ENCODE measurements at places on chromosomes 16 and 17.

DNA sequence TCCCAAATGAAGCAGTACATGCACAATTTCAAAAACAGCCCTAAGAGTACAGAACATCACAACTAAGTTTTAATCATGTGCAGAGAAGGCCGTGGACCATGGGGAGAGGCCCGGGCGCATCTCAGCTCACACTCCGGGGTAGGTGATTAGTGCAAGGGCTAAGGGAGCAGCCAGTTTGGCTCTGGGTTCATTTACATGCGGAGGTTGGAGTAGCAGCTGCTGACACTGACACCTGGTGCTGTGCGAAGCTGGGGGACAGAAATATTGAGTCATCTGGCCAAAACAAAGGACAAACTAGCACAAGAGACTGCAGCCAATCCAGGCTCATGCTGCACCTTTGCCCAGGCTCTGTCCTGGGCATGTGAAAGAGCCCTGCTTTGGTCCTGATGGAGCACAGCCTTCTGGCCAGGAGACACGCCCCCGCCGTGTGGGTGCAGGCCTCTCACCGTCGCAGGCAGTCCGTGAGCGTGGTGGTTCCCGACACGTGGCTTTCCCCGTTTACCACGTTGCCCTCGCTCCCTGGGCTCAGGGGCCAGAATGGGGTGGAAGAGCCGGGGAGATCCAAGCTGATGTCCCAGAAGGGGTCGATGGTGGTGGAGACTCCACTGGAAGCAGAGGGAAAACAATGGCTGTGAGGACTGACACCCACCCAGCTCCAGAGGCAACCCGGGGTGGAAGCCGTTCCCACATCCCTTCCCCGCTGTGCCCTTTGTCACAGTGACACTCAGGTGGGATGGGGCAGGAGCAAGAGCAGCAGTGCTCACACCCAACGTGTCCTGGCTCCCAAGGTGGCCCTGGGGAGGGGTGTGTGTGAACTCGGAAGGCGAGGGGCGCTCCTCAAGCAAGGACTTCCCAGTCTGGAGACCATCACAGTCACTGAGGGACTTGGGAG is 31.9 kb downstream of the USP22 start:
- no peak for DNase-seq

DNA sequence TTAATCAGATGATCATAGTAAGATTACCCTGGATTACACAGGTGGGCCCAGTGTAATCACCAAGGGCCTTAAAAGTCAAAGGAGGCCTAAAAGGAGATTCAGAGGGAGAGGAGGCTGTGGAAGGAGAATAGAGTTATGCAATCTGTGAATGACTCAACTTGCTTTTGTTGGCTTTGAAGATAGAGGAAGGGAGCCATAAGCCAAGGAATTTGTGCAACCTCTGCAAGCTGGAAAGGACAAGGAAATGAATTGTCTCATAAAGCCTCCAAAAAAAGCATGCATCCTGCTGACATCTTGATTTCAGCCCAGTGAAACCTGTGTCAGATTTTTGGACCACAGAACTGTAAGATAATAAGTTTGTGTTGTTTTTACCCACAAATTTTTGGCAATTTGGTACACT is 109.6 kb downstream of the CNTNAP4 start:
- peak; percentile 53 for DNase-seq

DNA sequence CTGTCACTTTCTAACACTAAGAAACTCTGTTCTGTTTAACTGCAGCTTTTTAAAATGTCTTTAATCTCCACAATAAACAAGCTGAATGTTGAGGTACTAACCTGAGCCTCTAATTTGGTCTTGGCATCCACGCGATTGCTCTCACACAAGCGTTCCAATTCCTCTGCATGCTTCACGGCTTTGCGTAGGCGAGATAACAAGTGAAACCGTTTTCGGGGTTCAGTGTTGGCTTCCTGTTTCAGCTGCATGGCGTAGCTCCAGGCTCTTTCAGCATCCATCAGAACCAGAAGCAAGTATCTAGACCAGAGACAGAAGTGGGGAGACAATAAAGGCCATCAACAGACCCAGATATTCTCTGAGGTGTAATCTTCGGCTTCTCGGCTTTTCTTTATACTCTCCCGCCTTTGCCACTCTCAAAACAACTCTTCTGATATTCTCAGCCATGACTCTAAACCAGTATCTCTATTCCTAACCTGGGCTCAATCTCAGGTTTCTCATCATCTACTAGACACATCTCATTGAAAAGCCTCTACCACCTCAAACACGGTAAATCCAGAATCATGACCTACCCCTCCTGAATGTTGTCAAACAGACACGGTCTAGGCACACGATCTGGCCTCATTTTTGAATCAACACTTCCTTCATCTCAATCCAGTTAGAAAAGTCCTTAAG is 8.3 kb downstream of the SRP68 start:
- no peak for DNase-seq

DNA sequence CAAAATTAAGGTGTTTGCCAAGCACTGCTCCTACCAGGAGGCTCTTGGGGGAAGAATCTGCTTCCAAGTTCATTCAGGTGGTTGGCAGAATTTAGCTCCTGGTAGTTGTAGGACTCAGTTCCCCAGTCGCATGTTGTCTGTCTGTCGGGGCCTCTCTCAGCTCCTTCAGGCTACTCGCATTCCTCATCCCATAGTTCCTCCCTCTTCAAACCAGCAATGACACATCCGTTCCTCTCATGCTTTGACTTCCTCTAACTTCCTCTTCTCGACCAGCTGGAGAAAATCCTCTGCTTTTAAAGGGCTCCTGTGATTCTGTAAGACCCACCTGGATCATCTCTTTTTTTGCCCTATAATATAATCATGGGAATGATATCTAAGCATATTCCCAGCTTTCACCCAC is 108.1 kb downstream of the PMP22 start:
- DNase-seq, result peak; percentile 68

GRCh38 chr17:18033442-18034099 is 5.4 kb downstream of the ATPAF2 start:
- peak; percentile 87 for DNase-seq

- DNase-seq, result no peak
Observed at GRCh38 chr17:2057175-2057759, 2.4 kb downstream of the HIC1 start.

GRCh38 chr17:19938736-19939135 is 38.9 kb downstream of the AKAP10 start:
- no peak for DNase-seq

DNA sequence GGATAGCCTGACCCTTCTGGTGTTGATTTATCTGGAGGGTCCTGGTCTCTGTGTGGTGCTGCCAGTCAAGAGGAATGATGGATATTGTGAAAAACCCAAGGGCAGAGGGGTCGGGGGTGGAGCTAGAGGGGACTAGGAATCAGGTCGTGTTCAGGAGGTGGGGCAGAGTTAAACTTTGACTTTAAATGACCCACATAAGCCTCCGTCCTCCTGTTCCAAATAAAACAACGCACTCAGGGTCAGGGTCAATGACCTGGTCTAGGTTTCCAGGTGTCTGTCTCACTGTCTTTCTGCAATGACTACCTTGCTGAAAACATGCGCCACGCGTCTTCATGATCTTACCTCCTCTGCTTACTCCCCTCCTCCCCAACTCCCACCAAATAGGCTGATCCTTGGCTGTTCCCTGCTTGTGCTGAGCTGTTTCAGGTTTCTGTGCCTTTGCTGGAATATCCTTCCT is 14.7 kb downstream of the AOC3 start:
- DNase-seq, result no peak

- DNase-seq, result no peak
Observed at GRCh38 chr16:23343643-23344612, 41.8 kb downstream of the SCNN1B start.

DNA sequence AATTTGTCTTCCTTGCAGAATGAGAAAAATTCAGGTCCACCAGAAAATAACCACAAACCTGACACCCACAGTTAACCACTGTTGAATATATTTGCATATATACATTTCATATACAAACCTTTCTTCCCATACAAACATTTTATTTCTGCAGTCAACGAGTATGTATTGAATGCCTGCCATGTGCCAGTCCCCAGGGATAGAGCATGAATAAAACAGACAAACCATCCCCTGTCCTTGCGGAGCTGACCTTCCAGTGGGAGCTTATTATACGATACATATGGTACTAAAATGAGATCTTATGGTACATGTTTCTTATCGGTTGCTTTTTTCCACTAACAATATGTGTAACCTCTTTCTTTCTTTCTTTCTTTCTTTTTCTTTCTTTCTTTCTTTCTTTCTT is 116.7 kb downstream of the PITPNC1 start:
- DNase-seq, result no peak

DNA sequence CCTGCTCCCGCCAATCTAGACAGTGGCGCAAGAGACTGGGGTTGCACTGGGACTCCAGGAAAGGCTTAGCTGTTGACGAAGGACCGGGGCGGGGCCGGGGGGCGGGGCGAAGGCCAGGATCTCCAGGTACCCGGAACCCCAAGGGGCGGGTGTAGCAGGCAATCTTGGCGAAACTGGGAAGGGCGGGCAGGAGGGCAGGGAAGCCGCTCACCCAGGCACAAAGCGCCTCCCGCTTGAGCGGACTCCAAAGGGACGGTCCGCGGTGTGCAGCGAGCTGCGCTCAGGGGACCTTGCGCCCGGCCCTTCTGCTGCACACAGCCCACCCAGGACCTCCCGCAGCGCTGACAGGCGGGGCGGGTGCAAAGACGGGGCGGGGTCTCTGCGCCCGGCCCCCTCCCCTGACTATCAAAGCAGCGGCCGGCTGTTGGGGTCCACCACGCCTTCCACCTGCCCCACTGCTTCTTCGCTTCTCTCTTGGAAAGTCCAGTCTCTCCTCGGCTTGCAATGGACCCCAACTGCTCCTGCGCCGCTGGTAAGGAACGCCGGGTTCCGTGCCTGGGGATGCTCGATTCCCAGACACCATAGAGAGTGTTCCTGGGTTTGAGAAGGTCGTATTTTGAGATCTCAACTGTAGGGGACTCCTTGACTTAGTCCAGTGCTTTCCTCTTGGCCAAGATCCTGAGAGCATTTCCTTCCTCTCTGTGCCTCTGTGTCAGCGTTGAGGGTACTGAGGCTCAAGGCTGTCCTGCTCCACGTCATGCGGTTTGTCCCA is at the start of gene MT1F:
MT1F (plus strand) TSS at position 405 of the 772 bp plus-strand sequence; CDS start at position 505, 100 bp downstream.
- DNase-seq, result no peak

DNA sequence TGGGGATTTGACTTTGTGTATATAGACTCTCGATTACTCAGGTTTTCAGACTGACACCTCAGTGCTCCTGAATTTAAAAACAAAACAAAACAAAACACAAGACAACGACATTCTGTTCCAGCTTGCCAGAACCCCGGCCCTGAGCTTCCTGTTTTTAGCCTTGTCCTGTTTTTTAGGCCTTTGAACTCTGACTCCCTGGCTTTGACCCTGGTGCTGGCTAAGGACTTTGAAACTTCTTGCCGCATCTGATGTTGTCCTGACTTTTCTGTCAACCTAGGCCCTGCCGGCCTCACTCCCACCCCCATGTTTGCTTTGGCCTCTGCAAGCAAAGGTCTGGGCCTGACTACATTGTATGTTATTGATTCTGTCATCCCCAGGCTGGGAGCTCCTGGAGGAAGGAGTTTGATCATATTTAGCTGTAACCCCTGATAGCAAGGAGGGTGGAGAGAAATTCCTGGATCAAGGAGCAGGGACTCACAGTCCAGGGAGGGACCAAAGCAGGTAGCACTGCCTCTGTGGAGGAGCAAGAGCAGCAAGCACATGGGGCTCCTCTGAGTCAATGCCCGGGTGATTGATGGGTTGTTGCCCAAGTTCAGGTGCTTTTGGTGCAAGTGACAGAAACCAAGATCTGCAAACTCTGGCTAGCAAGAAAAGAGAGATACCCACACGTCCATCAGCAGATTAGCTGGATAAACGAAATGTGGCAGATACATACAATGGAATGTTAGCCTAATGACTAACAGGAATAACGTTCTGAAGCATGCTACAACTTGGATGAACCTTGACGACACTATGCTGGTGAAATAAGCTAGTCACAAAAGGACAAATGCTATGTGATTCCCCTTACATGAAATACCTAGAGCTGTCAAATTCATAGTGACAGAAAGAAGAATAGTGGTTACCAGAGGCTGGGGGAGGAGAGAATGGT is 7.7 kb downstream of the CCL16 start:
- peak; percentile 2 for DNase-seq

GRCh38 chr17:72158895-72159885 is 38.4 kb downstream of the SOX9 start:
- peak; percentile 57 for DNase-seq

GRCh38 chr16:69319381-69319780 is 8.2 kb downstream of the VPS4A start:
- DNase-seq, result no peak

- no peak for DNase-seq
Observed at GRCh38 chr17:62597920-62598319, 29.6 kb upstream of the MRC2 start.

DNA sequence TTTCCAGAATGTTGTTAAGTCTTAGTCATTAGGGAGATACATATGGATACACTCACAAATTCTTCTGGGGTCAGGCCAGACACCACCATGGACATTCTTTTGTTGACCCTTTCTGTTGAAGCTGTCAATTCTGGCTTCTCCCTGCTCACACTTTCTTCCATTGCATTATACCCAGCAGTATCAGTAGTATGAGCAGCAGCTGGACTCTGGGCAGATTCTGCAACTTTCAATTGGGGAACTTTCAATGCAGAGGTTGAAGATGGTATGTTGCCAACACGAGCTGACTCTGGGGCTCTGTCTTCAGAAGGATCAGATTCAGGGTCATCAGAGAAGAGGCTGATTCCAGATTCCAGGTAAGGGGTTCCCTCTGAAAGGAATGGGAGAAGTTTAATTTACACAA is 45.8 kb downstream of the RND2 start:
- no peak for DNase-seq

DNA sequence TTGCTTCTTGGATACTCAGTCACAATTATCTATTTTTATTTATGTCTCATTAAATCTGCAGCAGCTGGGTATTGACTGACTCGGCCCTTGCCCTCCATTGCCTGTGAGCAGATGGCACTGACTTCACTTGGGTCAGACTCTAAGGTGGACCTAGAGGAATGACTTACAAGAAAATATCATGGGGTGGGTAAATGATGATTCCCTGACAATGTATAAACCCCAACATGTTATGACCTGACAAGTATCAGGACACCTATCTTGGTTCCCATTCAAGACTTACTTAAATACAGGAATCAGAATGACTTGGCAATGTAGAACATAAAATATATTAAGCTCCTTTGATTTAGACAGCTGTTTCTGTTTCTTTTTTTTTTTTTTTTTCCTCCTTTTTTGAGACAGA is 953.5 kb downstream of the CDH11 start:
- no peak for DNase-seq

GRCh38 chr17:77607606-77608005 is 350.9 kb upstream of the TNRC6C start:
- DNase-seq, result no peak

GRCh38 chr17:17041018-17041521 is 1.2 kb upstream of the MPRIP start:
- DNase-seq, result no peak

DNA sequence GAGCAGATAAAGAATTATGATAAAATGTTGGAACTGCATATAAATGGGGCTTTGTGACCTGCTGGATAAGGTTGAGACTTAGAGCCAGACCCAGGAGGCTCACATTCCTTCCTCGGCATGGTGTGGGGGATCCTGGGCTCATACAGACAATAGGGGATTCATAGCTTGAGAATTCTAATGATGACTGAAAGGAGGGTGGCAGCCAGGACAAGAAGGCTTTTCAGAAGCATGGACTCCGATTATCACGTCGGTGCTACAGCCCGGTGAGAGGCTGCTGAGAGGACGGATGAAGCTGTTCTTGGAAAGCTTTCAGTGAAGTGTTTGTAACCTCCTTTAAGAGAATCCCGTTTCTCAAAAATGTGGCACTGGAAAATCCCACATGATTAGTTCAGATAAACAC is 167.2 kb downstream of the ANKFN1 start:
- peak; percentile 14 for DNase-seq

- DNase-seq, result no peak
Observed at GRCh38 chr16:50673496-50674275, 7.4 kb downstream of the SNX20 start.

- DNase-seq, result no peak
Observed at GRCh38 chr17:73870068-73870467, 225.8 kb upstream of the SDK2 start.
